ENCODE measurements at places on chromosomes 4 and X. TPM values are rescaled to one million over a fixed set of nuclear protein-coding genes. Genes with fewer than 3 reads are reported as not detected.
A peak's percentile ranks its signal among the peaks of the same experiment; 100 is the strongest.

GRCh38 chrX:97030947-97031346 is 147.2 kb downstream of the RPA4 start:
- H3K36me3 ChIP-seq, result no peaks in the 10 kb centered on the region
- H3K4me3 ChIP-seq, result no peak overlapping the region
- no peak for DNase-seq
- H3K27ac ChIP-seq, result no peak overlapping the region

GRCh38 chrX:155035688-155036087 is 9.0 kb downstream of the FUNDC2 start:
- no peaks in the 10 kb centered on the region for H3K4me1 ChIP-seq
- no peak for DNase-seq
- no peaks in the 10 kb centered on the region for H3K27me3 ChIP-seq
- no peaks in the 10 kb centered on the region for H3K36me3 ChIP-seq
- H3K4me3 ChIP-seq, result no peak overlapping the region

GRCh38 chrX:39336671-39337311 is 535.5 kb downstream of the MID1IP1 start:
- H3K36me3 ChIP-seq, result no peaks in the 10 kb centered on the region
- no peak overlapping the region for H3K4me3 ChIP-seq
- peaks cover 4% of the 10 kb centered on the region for H3K27me3 ChIP-seq

- H3K36me3 ChIP-seq, result no peaks in the 10 kb centered on the region
- DNase-seq, result no peak
- H3K27ac ChIP-seq, result no peak overlapping the region
- peaks cover 20% of the 10 kb centered on the region for H3K4me1 ChIP-seq
Observed at GRCh38 chrX:137427816-137428215, 138.1 kb upstream of the ZIC3 start.

GRCh38 chrX:133849676-133850075 is 135.7 kb downstream of the GPC3 start:
- H3K27ac ChIP-seq, result no peak overlapping the region
- no peaks in the 10 kb centered on the region for H3K27me3 ChIP-seq
- DNase-seq, result no peak
- H3K4me3 ChIP-seq, result no peak overlapping the region
- H3K4me1 ChIP-seq, result no peaks in the 10 kb centered on the region

GRCh38 chr4:26171941-26172340 is 148.9 kb upstream of the RBPJ start:
- H3K36me3 ChIP-seq, result no peaks in the 10 kb centered on the region
- no peak for DNase-seq
- H3K27me3 ChIP-seq, result no peaks in the 10 kb centered on the region
- H3K4me3 ChIP-seq, result no peak overlapping the region
- H3K4me1 ChIP-seq, result no peaks in the 10 kb centered on the region

The PF4V1 gene
- total RNA-seq, result 3.4 TPM

- no peak overlapping the region for H3K4me3 ChIP-seq
- H3K27ac ChIP-seq, result no peak overlapping the region
- peaks cover 5% of the 10 kb centered on the region for H3K27me3 ChIP-seq
- H3K36me3 ChIP-seq, result no peaks in the 10 kb centered on the region
Observed at GRCh38 chr4:27272217-27272616, 411.6 kb downstream of the STIM2 start.

The FGG gene
- total RNA-seq, result 11,566 TPM

DNA sequence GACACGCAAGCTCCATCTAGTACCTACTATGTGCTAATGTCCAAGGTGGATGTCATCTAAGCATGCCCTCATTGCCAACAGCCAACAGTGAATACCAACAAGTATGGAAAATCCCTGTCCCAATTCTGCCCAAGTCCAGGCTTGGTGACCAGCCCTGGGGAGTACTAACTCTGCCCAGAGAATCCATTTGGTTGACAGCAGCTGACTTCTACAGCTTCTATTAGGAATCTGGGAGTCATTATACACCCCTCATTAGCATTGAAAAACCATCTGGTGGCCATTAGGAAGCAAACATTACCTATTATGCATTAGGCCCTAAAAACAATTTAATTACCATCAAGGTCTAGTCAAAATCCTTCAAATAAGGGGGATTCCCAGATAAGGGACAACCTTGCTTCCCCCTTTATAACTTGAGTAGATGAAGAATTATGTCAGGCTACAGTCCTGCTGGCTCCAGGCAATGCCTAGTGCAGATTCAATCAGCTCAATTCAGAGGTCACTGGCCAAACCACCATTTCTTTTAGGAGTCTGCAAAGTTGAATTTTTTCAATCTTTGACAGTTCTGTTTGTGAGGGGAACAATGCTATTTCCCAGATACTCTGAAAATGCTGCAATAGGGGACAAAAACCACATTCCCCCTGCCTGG is 228.0 kb upstream of the LDB2 start:
- no peak overlapping the region for H3K27ac ChIP-seq
- H3K36me3 ChIP-seq, result no peaks in the 10 kb centered on the region
- no peaks in the 10 kb centered on the region for H3K27me3 ChIP-seq
- H3K4me3 ChIP-seq, result no peak overlapping the region

GRCh38 chr4:80069837-80070731 is 2.9 kb downstream of the ANTXR2 start:
- H3K4me1 ChIP-seq, result peaks cover 27% of the 10 kb centered on the region
- no peaks in the 10 kb centered on the region for H3K27me3 ChIP-seq
- peak overlapping the region; percentile 77 for H3K4me3 ChIP-seq
- peak overlapping the region; percentile 96 for H3K27ac ChIP-seq
- no peak for DNase-seq

- H3K4me1 ChIP-seq, result no peaks in the 10 kb centered on the region
- no peak overlapping the region for H3K4me3 ChIP-seq
- no peaks in the 10 kb centered on the region for H3K36me3 ChIP-seq
- DNase-seq, result no peak
- no peaks in the 10 kb centered on the region for H3K27me3 ChIP-seq
- no peak overlapping the region for H3K27ac ChIP-seq
Observed at GRCh38 chr4:8830056-8830455, 41.6 kb downstream of the HMX1 start.

- no peak for DNase-seq
- no peak overlapping the region for H3K4me3 ChIP-seq
- H3K36me3 ChIP-seq, result no peaks in the 10 kb centered on the region
- H3K27ac ChIP-seq, result no peak overlapping the region
- H3K4me1 ChIP-seq, result no peaks in the 10 kb centered on the region
Observed at GRCh38 chr4:5463361-5463760, 245.0 kb downstream of the EVC2 start.

DNA sequence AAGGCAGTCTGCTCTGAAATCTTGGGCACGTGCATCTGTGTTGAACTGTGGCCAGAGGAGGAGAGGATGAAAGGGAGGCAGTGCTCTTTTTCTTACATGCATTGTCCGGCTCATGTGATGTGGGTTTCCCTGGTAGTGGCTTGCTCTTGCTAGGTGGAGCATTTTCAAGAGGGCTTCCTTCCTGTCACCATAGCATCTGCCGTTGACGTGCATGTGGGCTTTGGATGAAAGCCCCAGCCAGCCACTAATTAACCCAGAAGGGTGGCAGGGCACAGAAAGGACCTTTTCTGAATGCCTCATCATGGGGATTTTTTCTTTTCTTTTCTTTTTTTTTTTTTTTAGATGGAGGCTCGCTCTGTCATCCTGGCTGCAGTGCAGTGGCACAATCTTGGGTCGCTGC is 121.3 kb downstream of the GPR143 start:
- no peaks in the 10 kb centered on the region for H3K27me3 ChIP-seq
- H3K4me3 ChIP-seq, result no peak overlapping the region
- H3K4me1 ChIP-seq, result no peaks in the 10 kb centered on the region

GRCh38 chr4:5809216-5809776 is 83.6 kb downstream of the CRMP1 start:
- H3K4me1 ChIP-seq, result no peaks in the 10 kb centered on the region
- peaks cover 18% of the 10 kb centered on the region for H3K36me3 ChIP-seq
- no peak overlapping the region for H3K4me3 ChIP-seq
- DNase-seq, result no peak

The GLRA2 gene
- not detected for total RNA-seq

The CNGA1 gene
- total RNA-seq, result 6.1 TPM

The TRIM75 gene
- not detected for total RNA-seq

- DNase-seq, result no peak
- H3K36me3 ChIP-seq, result no peaks in the 10 kb centered on the region
- no peak overlapping the region for H3K27ac ChIP-seq
- no peaks in the 10 kb centered on the region for H3K4me1 ChIP-seq
Observed at GRCh38 chrX:39983715-39984114, 114.0 kb downstream of the BCOR start.

The HTRA3 gene
- 1.2 TPM for total RNA-seq

The MAGEB18 gene
- total RNA-seq, result not detected

The IRS4 gene
- total RNA-seq, result not detected

The DMRTC1B gene
- total RNA-seq, result not detected

The PSAPL1 gene
- total RNA-seq, result not detected

The ADH7 gene
- not detected for total RNA-seq

The EGFL6 gene
- not detected for total RNA-seq

The CITED1 gene
- total RNA-seq, result not detected

GRCh38 chr4:84563002-84563401 is 19.9 kb upstream of the CDS1 start:
- H3K4me1 ChIP-seq, result no peaks in the 10 kb centered on the region
- H3K4me3 ChIP-seq, result no peak overlapping the region
- no peaks in the 10 kb centered on the region for H3K36me3 ChIP-seq
- peaks cover 2% of the 10 kb centered on the region for H3K27me3 ChIP-seq
- DNase-seq, result no peak
- H3K27ac ChIP-seq, result no peak overlapping the region

DNA sequence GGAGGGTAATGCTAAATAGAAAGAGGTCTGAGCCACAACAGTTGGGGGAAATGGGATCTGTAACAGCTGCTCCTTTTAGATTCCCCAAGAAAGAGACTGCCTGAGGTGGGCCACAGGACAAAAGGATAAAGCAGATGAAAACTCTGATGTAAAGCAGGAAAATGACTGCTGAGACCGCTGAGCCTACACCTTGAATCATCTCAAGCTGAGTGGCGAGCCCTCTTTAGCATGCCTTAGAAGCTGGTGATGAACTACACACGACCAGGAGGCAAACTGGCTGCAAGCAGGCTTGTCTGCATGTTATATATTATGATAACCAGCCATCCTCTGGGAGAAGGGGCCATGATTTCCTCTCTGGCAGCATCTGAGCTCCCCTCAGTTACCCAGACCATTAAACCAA is 88.4 kb downstream of the TTC29 start:
- no peaks in the 10 kb centered on the region for H3K4me1 ChIP-seq
- no peak for DNase-seq
- peaks cover 9% of the 10 kb centered on the region for H3K27me3 ChIP-seq
- H3K4me3 ChIP-seq, result no peak overlapping the region

The CSN1S1 gene
- not detected for total RNA-seq

DNA sequence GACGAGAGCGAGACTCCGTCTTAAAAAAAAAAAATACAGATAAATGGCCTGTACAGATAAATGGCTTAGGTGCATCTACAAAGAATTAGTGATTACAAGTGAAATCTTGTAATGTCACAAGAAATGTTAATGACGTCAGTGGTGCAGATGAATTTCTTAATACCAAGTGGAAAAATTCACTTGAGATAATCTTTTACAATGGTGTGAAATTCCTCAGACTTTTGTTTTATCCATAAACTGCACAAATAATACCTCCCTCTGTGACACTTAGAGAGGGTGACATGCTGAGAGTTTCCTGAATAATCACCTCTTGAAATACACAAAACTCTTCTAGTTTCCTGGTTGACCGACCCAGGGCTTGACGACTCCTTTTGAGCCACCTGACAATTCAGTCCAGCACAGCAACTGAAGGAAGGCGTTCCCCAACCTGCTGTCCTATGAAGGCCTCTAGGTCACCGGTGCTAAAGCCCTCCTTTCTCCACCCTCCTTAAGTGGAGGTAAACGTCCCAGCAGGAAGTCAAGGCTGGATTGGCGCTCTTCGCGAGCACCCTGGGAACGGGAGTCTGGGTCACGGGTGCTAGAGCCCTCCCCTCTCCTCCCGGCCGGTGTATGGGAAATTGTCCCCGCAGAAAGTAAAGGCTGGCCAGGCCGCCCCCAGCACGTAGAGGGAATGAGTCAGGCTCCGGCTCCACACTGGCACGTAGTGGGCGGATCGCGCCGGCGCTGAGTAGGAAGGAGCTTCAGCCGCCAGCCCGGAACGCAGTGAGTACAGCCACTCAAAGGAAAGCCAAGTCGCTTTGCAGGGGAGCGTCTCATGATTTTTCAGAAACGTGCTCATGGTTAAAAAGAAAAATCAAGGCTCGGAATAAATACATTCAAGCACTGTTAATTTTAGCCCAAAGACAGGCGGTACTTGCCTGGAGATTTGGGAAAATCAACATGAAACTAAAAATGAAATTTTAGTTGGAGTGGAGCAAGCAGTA is at the start of gene TMEM144:
Gene TMEM144 (plus strand): TSS at position 662 of the 983 bp plus-strand sequence. CDS start 2,182 bp downstream, outside the sequence.
- H3K4me3 ChIP-seq, result peak within 1 kb of the TSS; percentile 53
- H3K27me3 ChIP-seq, result no peaks in the 10 kb centered on the region
- no peaks in the 10 kb centered on the region for H3K4me1 ChIP-seq
- H3K27ac ChIP-seq, result peak within 1 kb of the TSS; percentile 88
- H3K36me3 ChIP-seq, result no peaks in the 10 kb centered on the region

The ADGRG4 gene
- total RNA-seq, result not detected

DNA sequence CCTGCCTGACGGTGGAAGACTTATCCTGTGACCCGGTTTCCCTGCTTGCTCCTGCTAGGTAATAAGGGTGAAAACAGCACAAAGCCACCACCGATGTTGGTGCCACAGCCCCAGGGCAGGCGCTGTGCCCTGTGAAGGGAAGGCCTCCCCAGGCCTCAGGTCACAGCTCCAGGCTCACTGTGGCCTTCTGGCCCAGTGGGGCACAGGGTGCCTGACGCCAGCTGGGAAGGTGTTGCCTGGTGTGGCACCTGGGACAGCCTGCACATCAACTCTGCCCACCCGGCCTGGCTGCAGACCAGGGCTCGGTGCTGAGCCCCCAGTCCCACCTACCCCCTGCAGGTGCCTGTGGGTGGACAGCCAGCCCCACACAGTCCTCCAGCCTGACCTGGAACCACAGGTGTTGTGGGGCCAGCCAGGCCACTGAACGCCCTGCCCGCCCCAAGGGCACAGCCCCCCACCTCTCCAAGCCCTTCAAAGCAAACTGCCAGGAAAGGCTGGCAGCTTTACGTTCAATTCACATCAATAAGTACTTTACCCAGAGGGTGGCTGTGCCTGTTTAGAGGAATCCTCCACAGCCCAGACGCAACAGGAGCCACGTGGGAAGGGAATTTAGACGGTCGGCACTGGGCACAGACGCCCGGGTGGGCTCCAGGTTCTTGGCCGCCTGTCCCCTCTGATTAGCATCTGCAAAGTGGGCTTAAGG is 54.3 kb downstream of the ZFYVE28 start:
- no peaks in the 10 kb centered on the region for H3K27me3 ChIP-seq
- peak overlapping the region; percentile 68 for H3K27ac ChIP-seq
- DNase-seq, result no peak
- no peaks in the 10 kb centered on the region for H3K36me3 ChIP-seq
- peak overlapping the region; percentile 44 for H3K4me3 ChIP-seq

- no peak overlapping the region for H3K4me3 ChIP-seq
- no peak overlapping the region for H3K27ac ChIP-seq
- no peaks in the 10 kb centered on the region for H3K4me1 ChIP-seq
- H3K36me3 ChIP-seq, result no peaks in the 10 kb centered on the region
- H3K27me3 ChIP-seq, result no peaks in the 10 kb centered on the region
- no peak for DNase-seq
Observed at GRCh38 chr4:61336488-61336887, 136.4 kb downstream of the ADGRL3 start.

DNA sequence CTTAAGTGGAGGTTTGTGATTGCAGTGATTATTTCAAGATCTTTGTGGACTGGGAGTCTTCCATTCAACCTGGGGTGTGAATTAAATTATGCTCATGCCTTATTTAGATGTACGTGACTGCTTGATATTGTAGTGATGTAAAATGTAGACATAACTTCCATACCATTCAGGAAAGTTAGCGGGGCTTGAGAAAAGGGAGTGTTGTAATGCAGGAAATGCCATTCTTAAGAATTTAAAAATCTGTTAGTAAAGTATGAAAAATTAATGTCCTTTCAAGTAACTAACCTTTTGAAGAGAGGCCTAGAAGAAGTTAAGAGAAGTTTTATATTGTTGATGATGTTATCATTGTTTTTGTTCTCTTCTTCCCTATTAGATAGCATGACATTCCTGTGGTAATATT is 318.2 kb downstream of the CCSER1 start:
- no peaks in the 10 kb centered on the region for H3K27me3 ChIP-seq
- no peaks in the 10 kb centered on the region for H3K36me3 ChIP-seq
- no peak for DNase-seq
- H3K27ac ChIP-seq, result no peak overlapping the region

All from liver (tissue), 10 donors.